NCI-H526 (cell line): ENCODE measurements at places on chromosomes 2 and 18.

- no peak for DNase-seq
Observed at GRCh38 chr18:31943878-31944816, 1.2 kb upstream of the TRAPPC8 start.

- DNase-seq, result no peak
Observed at GRCh38 chr2:180359522-180360282, 352.6 kb upstream of the CWC22 start.

DNA sequence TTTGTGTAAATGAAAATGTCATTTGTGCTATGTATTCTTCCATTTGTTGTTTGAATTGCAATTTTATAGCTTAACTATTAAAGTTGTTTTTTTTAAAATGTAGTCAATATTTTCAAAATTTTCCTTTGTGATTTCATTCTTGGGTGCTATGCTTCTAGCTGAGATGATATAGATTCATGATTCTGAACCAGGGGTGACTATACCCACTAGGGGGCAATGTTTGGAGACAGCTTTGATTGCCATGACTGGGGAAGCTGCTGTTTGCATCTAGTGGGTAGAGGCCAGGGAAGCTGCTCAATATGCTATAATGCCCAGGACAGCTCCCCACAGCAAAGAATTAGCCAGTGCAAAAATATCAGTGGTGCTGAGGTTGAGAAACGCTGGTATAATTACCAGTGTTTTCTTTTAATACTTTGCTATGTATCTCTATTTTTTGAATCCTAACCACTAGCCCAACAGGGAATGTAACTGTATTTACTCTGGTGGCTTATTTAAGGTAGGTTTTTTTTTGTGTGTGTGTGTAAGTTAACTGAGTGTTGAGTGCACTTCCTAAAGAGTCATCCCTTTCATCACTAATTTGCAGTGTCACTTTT, 99.7 kb downstream of the MEP1B start:
- peak; percentile 63 for DNase-seq

DNA sequence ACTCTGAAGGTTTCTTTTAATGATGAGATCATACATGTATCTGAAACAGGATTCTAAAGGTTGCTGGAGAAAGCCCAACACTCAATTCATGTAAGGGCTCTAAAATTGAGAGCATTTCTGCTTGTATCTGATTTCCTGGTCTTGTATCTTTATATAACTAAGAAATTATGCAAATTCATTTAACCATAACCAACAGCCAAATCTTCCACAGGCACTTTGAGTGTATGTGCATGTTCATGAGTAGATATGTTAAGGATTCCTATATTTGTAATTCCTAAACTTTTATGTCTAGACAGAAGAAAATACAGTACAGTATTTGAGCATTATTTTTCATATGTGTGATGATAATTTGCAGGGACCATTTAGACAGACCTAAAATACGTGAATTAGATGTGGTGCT, 20.4 kb upstream of the PELI1 start:
- peak; percentile 51 for DNase-seq

DNA sequence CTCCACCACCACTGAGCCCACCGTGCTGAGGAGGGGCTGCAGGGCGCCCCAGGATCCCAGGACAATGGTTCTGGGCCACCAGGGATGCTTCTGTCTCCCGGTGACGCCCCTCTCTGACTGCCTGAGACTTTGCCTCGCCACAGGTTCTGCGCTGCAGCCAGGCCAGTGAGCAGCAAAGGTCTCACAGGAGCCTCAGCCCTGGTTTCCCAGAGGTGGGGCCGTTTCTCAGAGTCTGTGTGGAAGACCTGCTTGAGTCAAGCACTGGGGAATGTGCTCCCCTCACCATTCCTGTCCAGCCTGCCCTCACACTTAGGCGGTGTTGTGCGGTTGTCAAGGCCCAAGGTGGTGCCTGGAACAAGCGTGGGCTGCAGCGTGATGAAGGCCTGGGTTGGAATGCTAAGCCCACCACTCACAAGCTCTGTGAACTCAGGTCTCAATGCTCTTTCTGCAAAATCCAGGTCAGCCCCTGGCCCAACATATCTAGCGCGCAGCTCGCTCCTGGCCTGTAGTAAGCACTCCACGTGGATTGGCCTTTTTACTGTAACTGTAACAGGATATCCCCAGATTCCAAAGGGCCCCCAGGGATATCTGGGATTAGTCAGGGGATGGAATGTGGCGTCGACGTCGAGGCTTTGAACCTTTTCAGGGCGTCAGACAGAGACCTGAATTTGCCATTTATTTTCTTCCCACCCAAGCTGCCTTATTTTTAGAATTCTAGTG, 47.6 kb downstream of the PLB1 start:
- no peak for DNase-seq

DNA sequence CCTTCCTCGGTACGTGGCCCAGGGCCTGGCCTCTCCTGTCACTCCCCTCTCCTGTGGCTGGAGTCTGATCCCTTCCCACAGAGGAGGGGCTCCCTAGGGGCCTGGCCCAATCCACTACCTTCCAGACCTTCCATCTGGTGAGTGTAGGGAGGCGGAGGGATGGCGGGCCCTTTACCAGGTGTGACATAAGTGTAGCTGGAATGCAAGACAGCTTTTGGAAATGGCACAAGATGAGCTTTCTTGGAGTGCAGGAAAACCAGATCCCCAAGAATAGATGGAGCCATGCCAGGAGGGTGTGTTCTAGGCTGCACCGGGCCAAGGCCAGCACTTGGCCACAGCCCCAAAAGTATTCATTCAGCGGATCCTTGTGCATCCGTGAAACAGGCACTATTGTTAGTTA, 30.1 kb downstream of the IGFBP5 start:
- no peak for DNase-seq

DNA sequence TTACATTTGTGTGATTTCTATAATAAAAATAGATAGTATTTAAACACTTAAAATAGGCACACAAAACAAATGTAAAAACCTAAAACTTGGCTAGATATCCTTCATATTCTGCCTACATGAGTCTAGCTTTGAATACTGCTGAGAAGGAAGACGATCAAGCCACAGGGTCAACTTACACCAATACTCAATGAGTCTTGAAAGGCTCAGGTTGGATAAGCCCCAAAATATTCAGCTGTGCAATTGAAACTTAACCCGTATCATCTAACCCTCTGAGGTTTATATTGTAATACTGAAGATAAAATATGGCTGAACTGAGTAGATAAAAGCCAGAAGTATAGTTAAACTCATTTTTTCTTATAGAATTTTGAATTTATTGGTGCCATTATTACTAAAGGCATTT, 313.0 kb upstream of the NRXN1 start:
- DNase-seq, result no peak

DNA sequence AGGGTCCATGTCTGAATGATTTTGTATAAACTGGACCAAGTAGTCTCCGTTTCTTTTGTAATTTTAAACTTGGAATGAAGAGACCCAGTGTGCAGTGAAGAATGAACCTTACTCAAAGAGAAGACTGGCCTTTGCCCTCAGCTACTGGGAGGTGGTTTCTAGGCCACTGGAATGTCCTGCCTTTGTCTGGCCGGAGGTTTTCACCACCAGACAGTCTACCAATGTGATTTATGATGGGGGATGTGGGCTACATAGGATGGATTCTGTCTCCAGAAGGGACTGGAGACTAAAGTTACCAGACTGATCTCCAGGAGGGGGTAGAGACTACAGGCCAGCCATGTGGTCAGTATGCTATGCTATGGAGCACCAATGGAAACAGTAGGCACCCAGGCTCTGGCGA, 42.8 kb upstream of the RAB31 start:
- no peak for DNase-seq

- DNase-seq, result no peak
Observed at GRCh38 chr2:22499082-22499839, 885.7 kb upstream of the KLHL29 start.

GRCh38 chr2:38776531-38776930, 1.5 kb upstream of the GEMIN6 start:
- no peak for DNase-seq

DNA sequence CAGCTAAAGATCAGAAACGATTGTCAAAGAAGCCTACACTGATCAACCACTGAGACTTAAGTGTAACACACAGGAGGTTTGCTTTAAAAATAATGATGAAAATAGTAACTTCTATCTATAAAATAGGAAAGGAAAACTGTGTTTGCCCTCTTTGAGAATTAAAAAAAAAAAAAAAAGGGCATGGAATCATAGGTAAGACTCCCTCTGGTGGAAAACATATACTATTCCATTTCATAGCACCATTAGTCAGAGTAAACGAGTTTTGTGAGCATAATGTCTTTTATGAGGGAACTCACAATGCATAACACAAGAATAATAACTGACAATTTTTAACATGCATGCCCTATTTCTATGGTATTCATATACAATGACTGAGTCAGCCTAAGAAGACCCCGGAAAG, 36.3 kb downstream of the SLC35F5 start:
- no peak for DNase-seq

GRCh38 chr2:206800506-206801417, 35.4 kb downstream of the FASTKD2 start:
- DNase-seq, result peak; percentile 82
